ENCODE measurements at places on chromosomes 11 and 22. TPM values are rescaled to one million over a fixed set of nuclear protein-coding genes. Genes with fewer than 3 reads are reported as not detected.

DNA sequence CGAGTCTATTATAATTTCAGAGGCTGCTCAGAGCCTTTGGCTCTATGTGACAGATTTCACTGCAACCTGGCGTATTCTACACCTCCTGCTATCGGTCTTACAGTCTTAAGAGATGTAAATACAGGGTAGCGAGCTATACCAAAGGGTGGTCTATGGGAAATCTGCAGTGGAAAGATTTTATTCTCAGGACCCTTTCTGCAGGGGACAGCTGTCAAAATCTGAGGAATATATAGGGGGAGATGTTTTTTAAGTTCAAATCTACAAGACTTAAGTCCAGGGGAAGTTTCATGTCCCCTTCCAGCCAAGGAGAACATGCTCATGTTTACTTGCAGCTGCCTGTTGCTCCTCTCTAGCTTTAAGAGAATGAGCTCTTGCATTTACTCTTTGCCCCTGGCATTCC, 62.7 kb downstream of the MICAL2 start:
- no peak for DNase-seq

- no peak for DNase-seq
Observed at GRCh38 chr22:31569126-31569525, 72.8 kb downstream of the SFI1 start.

DNA sequence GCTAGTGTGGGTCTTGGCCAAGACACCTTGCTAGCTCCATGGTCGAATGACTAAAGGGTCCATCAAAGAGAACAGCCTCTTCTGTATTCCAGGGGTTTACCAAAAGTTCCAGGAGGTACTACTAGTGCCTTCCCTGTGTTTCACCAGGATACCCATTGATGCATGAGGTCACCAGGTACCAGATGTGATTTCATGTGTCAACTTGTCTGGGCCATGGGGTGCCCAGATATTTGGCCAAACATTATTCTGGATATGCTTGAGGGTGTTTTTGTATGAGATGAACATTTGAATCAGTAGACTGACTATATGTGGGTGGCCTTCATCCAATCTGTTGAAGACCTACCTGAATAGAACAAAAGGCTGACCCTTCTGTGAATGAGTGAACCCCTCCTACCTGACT, 92.8 kb downstream of the GALNT18 start:
- no peak for DNase-seq

DNA sequence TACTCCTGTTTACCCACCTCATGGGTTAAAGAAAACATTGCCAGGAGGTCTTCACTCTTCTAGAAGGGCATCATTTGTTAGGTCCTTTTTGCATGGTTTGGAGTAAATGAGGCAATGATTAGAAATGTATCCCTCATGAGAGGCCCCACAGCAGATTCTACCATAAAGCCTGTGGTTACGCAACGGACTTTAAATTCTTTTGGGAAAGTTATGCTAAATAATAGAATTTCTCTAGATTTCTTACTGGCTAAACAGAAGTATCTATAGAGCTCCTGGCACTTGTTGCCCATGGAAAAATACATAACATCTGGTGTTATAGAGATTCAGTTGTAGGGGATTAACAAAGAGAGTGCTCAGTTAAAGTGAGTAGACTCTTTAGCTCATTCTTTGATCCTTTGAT, 15.1 kb upstream of the ATXN10 start:
- no peak for DNase-seq

GRCh38 chr11:41720761-41721160, 261.3 kb upstream of the LRRC4C start:
- no peak for DNase-seq

GRCh38 chr11:80182901-80183300, 742.1 kb upstream of the TENM4 start:
- no peak for DNase-seq

- DNase-seq = no peak
Observed at GRCh38 chr11:92251980-92252379, 27.4 kb downstream of the FAT3 start.

DNA sequence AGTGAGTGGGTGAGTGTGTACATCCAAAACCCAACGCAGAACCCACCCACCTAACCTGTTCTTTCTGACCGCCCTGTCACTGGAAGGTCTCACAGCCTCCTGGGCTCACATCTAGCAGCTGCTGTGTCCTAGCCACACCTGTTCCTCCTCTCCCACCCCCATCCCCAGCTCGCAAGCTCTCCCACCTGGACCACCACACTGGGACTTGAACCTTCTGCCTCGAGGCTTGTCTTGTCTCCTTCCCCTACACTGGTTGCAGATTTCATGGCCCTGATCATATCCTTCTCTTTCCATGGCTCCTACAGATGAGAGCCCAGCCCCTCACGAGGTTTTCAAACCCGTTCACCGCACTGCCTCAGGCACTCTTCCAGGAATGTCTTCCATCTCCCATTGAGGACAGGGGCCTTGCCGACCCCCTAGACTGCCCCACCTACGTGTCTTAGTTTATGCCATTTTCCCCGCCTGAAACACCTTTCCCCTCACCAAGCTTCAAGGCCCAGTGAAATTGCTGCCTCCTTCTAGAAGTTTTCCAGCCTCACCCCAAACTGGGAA, 6.7 kb downstream of the IFITM10 start:
- DNase-seq = no peak

DNA sequence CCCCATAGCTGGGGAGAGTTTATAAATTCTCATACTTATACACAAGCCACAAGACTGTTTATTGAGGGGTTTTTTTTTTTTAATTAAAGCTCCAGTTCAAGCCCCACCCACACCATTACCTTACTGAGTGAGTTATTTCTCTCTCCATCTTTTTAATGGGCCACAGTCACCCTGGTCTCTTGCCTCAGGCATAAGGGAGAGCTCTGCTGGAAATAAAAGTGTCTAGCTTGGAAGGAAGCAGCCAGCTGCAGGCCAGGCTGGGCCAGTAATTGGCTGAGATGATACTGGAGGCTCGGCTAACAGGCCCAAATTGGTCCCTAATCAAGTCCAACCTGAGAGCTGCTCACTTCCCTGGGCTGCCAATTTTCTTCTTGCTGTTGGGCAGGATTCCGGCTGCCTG, 174.1 kb downstream of the INSC start:
- no peak for DNase-seq

DNA sequence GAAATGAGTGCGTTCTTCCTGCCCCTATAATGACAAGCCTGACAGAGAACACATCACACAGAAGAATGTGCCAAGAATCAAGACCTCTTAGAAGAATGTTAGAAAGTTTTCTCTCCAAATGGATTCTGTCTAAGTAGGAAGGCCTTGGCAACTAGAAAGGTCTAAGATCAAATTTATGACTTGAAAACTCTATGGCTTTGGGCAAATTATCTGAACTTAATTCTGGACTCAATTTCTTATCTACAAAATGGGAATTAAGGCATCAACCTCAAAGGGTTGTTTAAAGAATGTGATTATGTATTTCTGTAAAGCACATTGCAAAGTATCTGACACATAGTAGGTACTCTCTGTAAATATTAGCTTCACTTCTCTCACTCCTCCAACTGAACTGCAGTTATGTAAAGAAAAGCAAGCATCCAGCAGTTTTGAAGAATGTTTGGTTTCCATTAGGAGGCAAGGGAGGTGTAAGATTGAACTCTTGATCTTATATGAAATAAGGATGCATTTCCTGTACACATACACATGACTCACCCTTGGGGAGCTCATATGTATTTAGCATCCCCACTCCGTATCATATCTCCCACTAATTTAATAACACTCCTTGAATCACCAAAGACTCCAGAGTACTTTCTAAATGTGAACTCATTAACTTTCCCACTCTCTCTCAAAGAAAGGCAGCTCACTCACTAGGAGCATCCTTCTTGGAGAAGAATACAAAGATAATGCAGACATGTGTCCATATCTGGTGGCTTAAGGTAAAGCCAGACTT, 77.6 kb downstream of the ETS1 start:
- DNase-seq = no peak

GRCh38 chr11:70901951-70902521, 350.3 kb downstream of the SHANK2 start:
- no peak for DNase-seq

DNA sequence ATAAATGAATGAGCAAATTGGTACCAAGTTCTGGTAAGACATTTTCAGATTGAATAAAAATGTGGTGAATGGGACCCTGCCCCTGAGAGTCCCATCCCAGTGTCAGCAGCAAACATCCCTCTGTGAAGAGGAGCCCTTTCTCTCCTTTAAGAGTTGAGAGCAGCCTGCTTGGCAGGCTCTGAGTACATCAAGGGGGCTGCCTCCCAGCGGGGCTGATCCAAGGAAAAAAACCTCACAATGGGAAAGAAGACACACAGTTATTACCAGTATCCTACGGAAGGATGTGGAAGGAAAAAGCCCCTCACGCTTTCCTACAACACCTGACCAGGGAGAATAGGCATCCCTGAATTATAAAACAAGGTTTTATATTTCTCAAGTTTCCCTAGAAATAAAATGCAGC, 293.8 kb upstream of the B3GAT1 start:
- no peak for DNase-seq

DNA sequence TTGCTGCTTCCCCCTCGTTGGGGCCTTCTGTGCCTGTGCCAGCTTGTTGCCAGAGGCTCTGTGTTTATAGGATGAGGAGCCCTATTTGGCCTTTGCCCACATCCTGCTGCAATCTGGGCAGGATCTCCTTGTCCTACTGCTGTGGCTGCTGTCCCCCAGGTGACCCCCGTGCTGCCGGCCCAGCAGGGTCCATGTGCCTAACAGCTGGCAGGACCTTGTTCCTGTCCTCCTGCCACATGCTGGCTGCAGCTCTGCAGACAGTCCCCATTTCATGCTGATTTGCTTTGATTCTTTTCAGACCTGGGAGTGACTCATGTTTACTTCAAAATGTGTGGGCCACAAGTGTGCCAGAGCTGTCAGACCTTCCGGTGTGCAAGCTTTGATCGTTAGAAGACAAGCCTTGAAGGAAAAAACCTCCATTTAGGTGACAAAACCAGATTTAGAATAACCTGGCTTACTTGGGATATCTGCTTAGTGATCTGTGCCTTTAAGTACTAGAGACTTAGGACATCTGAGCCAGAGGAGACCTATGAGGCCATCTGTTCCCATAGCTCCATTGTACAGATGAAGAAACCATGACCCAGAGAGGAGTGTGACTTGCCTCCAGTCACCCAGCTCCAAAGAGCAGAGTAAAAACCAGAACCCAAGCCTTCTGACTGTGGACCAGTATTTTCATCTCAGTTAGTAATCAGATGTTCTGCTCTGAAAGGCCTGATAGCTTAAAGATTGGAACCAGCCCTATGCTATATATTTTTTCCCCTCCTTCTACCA, 11.1 kb downstream of the NAV2 start:
- no peak for DNase-seq

GRCh38 chr11:118790357-118791110, 430 bp downstream of the DDX6 start:
- DNase-seq = peak; percentile 51

GRCh38 chr22:21665047-21665851, 563 bp upstream of the PPIL2 start:
- DNase-seq = no peak

PLAAT3 gene
- 4.3 TPM for total RNA-seq

MUC2 gene
- not detected for total RNA-seq

TRIM29 gene
- not detected for total RNA-seq

RASL10A gene
- total RNA-seq = 0.63 TPM

ACRV1 gene
- total RNA-seq = 0.73 TPM

VSTM5 gene
- total RNA-seq = not detected
